Kidney capillary endothelial cell (primary cell): ENCODE measurements at places on chromosomes 3 and 15.

DNA sequence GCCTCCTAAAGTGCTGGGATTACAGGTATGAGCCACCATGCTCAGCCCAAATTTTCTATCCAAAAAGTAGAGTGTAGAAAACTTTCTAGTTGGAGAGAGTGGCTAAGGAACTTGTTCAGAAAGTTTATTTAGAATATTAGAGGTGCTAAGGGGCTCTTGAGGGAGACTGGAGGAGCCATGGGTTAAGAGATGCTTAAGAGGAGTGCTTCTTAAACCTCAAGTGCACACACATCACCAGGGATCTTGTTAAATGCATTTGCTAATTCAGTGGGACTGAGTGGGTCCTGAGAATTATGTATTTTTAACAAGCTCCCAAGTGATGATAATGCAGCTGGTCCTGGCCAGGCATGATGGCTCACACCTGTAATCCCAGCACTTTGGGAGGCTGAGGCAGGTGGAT is 29.7 kb upstream of the SLMAP start:
- DNase-seq: no peak

GRCh38 chr15:77352887-77353286 is 67.0 kb downstream of the PEAK1 start:
- no peak for DNase-seq

DNA sequence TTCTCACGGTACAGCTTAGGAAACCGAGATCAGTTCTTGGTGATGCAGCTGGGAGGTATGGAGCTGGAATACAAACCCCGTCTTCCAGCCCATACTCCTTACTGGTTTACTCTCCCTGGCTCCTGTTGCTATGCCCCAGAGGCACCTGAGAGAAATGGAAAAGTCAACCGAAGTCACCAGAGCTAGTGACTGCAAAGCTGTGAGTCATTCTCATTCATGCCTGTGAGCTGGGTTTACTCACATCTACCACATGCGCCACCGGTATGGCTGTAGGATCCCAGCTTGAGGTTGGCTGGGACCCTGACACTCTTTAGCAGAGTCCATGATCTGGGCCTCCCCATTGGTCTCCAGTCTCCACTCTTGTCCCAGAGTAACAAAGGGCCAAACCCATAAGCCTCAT is 111.5 kb upstream of the ETV5 start:
- DNase-seq: no peak

DNA sequence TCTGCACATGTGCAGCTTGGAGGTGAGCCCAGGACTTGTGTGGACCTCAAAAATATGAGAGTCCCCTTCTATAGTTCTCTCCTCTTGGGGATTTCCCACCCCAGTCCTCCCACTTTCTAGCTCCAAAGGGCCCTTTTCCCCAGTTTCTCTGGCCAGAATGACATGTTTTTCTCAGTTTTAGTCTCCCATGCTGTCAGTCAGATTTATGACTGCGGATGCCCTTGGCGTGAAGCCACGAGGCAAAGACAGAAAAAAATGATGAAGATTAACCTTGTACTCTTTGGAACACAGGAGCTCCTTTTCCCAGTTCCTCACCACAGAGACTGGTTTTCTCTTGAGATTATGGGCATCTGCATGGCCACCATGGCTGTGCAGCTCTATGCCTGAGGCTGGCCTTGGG is 72.0 kb upstream of the TTBK2 start:
- DNase-seq: no peak

GRCh38 chr3:101859882-101860448 is 10.7 kb downstream of the NFKBIZ start:
- no peak for DNase-seq

DNA sequence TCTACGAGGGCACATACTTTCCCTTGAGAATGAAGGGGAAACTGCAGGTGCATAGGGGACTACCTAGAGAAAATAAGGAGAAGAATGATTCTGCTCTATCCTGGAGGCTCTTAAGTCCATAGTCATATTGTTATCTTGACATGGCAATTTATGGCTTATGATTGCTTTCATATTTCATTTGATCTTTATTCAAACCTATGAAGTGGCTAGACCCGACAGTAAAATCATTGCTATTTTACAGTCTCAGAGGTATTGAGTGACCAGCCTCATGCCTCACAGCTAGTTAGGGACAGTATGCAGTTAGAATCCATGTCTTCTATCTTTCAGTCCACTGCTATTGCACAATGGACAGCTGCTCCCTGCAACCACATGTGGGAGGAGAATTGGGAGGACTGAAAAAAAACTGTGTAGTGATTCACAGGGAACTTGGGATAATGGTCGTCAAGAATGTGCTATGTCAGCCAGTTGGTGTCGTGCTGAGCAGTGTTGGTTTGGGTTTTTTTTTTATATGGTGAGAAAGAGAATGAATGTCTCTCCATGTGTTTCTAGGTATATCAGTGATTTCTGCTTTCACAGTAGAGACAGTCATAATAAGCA is 63.2 kb upstream of the SPPL2A start:
- peak; percentile 9 for DNase-seq

DNA sequence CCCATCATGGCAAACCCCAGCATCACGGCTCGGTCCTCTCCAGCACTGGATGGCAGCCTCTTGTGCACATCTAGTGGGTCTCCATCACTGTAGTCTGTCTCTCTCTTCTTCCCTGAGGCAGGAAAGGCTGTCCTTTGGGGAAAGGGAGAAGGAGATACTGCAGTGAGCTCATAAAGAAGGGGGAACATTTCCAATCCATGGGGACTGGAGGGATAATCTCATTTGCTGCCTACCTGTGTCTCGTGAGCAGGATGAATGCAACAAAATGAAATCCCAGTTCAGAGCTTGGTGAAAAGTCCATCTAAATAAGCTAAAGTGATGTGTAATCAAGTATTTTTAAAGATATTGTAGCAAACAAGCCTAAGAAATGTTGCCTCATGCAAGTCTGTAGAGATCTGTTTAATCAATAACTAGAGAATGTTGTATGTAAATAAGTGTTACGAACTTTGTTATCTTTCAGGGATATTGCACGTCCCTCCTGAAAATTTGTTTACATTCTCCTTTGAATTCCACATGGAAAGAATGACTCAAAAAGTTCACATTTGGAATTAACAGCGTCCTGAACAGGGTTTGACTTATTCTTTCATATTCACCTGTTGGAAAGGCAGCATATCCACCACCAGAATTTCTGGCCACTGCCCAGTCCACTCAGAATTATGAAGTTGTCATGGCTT is at the start of gene KCNMB3:
Gene KCNMB3, minus strand, starts transcription at position 312 of the 674 bp plus-strand sequence. Its CDS starts 124 bp downstream, at position 188.
- DNase-seq: no peak

DNA sequence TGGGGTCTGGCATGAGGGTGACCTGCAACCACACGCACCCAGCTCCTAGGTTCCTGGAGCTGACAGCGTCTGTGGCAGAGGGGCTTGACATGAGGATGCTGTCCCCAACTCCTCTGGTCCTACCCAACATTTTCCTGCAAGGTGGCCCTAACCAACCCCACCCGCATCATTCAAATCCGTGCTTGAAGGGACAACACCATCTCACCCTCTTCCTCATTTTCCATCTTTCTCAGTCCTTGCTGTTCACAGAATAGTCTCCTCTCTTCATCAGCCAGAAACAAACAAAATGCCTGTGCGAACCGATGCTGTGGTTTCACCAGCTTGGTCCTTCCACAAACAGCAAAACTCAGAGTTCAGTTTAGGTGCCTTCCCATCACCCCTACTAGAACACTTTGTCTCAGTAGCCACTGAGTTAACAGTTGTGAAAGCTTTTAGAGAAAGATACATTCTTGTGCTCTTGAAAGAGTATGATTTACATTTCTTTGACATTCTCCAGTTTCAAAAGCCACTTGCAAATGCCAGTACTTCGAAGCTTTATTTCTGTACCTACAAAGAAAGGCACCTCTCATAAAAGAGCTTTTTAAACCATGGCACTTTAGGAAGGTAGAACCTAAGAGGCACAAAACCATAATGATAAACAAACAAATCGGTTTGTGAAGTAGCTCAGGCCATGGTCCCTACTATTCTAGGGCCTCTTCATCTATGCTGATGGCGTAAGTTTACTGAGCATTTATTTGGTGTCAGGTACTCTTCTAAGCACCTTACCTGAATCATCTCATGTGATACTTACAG is 360.1 kb downstream of the SHQ1 start:
- DNase-seq: no peak

- DNase-seq: no peak
These were observed 33.6 kb upstream of the PLSCR2 start for GRCh38 chr3:146502887-146503460.

DNA sequence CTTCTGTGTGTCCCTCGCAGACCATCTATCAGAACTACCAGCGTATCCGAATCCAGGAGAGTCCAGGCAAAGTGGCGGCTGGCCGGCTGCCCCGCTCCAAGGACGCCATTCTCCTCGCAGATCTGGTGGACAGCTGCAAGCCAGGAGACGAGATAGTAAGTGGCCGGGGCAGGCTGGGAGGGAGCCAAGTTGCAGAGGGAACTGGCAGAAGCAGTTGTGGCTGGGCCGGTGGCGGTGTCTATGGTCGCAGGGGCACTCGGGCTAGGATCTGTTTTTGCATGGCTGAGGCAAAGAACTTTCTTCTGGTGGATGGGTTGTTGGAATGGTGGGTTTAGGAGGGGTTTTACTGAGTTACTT is 10.1 kb downstream of the MCM2 start:
- no peak for DNase-seq

DNA sequence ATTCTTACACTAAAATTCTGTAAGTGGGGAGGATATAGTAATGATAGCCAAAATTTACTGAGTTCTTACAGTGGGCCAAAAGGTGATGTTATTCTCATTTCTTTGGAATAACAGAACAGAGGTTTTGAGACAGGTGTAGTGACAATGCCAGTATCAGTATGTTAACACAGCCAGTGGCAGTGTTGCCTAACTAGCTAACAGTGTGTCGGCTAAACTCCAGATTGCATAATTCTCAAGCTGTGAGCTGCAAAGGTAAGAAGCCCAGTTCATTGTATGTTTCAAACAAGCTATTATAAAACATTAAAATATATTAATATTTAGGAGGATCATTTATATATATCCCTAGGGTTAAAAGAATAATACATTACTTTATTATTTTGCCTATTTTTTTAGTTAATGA is 920 bp downstream of the SLC15A2 start:
- no peak for DNase-seq
